ENCODE measurements at places on chromosomes 11 and 22.

GRCh38 chr11:16169541-16169940, 186.8 kb downstream of the SOX6 start:
- no peak for DNase-seq

- DNase-seq, result no peak
Observed at GRCh38 chr11:23997356-23997755, 499.5 kb upstream of the LUZP2 start.

GRCh38 chr22:29691636-29692326, 28.0 kb upstream of the CABP7 start:
- no peak for DNase-seq

DNA sequence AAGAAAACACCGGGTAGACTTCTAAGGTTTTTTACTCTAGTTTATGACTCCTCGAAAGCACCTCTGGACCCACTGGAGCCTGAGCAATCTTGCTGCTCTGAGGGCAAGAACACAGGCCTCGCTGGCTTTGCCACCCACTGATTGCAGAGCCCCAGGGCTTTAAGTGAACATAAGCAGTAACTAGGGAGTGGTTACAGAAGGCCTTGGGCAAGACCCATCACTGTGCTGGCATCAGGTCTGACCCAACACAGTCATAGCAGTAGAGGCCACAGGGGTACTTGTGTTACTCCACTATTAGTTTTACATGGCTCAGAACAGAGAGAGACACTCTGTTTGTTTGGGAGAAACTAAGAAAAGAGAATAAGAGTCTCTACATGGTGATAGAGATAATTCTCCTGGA, 684.5 kb downstream of the FAM181B start:
- DNase-seq, result no peak

GRCh38 chr11:121727942-121728341, 275.2 kb upstream of the SORL1-AS1 start:
- no peak for DNase-seq

GRCh38 chr11:2517016-2517385, 72.2 kb downstream of the KCNQ1 start:
- DNase-seq, result no peak

GRCh38 chr22:30861688-30862552, 106.7 kb downstream of the MORC2 start:
- DNase-seq, result no peak

GRCh38 chr22:48804811-48805301, 1022.8 kb downstream of the BRD1 start:
- no peak for DNase-seq

GRCh38 chr11:33970984-33971466, 79.1 kb upstream of the LMO2 start:
- no peak for DNase-seq

DNA sequence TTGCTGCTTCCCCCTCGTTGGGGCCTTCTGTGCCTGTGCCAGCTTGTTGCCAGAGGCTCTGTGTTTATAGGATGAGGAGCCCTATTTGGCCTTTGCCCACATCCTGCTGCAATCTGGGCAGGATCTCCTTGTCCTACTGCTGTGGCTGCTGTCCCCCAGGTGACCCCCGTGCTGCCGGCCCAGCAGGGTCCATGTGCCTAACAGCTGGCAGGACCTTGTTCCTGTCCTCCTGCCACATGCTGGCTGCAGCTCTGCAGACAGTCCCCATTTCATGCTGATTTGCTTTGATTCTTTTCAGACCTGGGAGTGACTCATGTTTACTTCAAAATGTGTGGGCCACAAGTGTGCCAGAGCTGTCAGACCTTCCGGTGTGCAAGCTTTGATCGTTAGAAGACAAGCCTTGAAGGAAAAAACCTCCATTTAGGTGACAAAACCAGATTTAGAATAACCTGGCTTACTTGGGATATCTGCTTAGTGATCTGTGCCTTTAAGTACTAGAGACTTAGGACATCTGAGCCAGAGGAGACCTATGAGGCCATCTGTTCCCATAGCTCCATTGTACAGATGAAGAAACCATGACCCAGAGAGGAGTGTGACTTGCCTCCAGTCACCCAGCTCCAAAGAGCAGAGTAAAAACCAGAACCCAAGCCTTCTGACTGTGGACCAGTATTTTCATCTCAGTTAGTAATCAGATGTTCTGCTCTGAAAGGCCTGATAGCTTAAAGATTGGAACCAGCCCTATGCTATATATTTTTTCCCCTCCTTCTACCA, 11.1 kb downstream of the NAV2 start:
- DNase-seq, result no peak

- no peak for DNase-seq
Observed at GRCh38 chr11:2203440-2204259, 32.0 kb upstream of the TH start.

Data from activated naive CD4-positive, alpha-beta T cell (primary cell).